ENCODE measurements at places on chromosomes 7 and 10.

DNA sequence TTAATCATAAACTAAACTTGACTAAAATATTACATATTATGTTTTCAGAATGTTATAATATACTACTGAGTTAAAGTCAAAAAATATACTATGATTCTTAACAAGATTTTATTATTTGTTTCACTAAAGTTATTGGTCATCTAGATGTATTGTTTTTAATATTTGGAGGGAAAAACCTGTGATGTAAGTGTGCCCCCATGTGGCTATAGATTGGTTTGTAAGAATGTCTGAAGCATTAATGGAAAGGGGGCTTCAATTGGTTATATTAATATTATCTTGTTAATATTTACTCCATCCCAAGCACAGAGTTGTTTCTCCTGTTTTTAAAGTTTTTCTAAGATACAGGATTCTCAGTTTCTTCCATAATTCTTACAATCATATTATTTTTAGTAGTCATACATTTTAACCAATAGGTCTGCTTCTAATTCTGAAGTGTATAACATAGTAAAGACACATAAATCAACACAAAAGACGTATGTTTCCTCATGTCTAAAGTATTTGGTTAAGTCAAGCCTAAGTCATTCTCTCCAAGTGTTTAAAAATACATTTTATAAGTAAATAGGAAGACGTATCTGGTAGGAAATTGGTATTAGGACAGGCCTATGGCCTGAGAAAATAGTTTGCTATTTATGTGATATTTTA lies 58.0 kb downstream of the GNAT3 start:
- DNase-seq = no peak

GRCh38 chr7:44431091-44431608 lies 59.3 kb downstream of the NUDCD3 start:
- no peak for DNase-seq

GRCh38 chr10:122856902-122857301 lies 11.2 kb upstream of the CUZD1 start:
- DNase-seq = no peak

GRCh38 chr7:3078514-3078913 lies 34.8 kb upstream of the CARD11 start:
- DNase-seq = no peak

GRCh38 chr10:31977440-31978155 lies 49.0 kb upstream of the ARHGAP12 start:
- DNase-seq = no peak

DNA sequence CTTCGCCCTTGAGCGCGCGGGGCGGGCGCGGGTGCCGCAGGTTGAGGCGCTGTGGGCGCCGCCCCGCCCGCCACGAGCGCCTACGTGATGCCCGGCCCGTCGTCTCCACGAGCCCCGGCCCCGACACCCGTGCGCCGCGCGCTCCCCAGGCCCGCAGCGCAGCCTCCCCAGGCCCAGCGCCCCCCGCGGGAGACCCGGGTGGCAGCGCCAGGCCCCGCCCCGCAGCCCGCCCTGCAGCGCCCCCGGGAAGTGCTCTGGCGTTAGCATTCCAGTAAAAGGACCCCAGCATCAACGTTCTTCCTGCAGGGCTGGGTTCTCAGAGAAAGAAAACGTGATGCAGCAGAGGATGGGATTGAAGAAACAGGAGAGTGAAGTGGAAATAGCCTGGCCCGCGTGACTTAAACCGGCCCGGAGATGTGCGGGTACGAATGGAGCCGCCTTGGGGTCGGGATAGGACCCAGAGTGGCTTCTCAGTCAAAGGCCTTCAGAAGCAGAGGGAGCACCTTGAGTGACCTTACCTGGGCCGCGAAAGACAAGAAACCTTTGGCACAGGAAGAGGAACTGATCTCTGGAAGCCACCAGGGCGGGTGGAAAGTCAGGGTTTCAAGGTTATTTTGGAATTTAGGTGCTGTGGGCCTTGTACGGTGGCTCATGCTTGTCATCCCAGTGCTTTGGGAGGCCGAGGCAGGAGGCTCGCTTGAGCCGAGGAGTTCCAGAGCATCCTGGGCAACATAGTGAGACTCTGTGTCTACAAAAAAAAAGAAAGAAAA lies 1.8 kb downstream of the PFKP start:
- DNase-seq = no peak

DNA sequence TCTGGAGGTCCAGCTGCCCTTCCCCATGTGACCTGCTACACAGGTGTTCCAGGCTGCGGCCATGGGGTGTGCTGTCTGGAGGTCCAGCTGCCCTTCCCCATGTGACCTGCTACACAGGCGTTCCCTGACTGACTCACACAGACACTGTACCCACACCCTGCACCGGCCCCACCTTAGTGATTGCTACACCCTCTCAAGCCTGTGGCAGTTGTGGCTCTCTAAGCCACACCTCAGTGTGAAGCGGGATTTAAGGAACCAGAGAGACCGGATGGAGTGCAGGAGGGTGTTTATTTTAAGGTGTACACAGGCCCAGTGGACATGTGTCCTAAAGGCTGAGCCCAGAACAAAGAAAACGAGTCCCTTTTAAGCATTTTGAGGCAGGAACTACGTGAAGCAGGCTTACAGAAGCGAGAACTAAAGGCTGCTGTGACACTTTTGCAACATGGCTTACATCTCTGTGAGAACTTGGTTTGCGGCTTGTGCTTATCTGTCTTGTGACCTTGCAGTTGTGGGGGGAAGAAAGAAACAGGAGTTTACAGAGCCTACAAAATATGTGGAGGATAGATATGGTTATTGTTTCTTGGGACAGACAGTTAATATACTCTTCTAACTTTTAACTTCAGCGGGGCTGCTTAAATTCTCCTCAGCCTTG lies 326.4 kb downstream of the PAXIP1 start:
- DNase-seq = no peak

- DNase-seq = no peak
Measured at GRCh38 chr7:4437916-4438315, 244.2 kb upstream of the FOXK1 start.

- DNase-seq = no peak
Measured at GRCh38 chr10:103431902-103432301, 20.3 kb downstream of the CALHM2 start.

DNA sequence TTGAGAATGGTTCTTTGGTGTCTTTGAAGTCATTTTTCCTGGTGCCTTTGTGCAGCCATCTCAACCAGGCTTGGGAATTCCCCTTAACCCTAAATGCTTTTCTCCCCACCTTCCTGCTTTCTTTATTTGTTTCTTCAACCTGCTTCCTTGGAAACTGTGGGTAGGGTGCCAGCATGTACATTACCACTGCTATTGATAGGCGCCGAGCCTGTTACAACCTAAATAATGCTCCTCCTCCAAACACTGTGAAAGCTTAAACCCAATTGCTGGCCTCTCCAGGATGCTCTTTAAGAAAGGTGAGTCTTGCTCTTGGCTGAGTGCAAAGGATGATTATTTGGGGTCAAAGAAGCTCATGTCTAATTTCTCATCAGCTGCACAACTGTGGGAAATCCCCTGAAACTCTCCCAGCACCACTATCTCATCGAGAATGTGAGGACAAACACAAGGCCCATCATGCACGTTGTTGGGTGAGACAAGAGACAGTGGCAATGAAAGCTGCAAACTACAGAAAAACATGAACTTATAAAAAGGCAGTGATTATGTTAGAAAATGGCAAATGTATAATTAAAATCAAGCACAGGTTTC lies 285.5 kb upstream of the IGFBP3 start:
- no peak for DNase-seq

DNA sequence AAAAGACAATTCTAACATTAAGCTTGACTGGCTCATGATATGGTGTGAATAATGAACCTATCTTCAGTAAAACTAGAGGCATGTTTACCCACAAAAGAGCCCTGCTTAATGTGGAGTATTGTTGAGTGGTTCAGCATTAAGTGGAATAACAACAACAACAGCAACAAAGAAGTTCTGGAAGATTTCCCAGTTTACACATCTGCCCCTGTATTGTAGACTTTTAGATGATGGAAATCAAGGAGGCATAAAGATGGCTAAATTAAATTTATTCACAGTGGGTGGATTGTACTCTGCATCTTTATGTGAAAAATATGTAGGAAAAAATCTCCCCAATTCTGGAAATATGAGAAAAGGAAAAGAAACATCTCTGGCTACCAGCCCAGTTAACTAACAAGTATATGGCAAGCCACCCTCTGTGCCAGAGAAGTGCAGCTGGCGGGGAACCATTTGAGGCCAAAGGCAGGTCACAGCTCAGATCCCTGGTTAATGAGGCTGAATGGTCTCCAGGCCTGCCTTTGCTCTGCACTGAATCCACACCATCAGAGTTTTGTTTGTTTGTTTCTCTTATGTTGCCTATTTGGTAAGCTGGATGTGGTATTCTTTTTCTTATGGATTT lies 186.0 kb downstream of the SEMA3D start:
- no peak for DNase-seq

GRCh38 chr7:118580743-118581382 lies 356.4 kb downstream of the ANKRD7 start:
- DNase-seq = no peak

- DNase-seq = no peak
Measured at GRCh38 chr7:20532890-20533289, 82.6 kb upstream of the ABCB5 start.

DNA sequence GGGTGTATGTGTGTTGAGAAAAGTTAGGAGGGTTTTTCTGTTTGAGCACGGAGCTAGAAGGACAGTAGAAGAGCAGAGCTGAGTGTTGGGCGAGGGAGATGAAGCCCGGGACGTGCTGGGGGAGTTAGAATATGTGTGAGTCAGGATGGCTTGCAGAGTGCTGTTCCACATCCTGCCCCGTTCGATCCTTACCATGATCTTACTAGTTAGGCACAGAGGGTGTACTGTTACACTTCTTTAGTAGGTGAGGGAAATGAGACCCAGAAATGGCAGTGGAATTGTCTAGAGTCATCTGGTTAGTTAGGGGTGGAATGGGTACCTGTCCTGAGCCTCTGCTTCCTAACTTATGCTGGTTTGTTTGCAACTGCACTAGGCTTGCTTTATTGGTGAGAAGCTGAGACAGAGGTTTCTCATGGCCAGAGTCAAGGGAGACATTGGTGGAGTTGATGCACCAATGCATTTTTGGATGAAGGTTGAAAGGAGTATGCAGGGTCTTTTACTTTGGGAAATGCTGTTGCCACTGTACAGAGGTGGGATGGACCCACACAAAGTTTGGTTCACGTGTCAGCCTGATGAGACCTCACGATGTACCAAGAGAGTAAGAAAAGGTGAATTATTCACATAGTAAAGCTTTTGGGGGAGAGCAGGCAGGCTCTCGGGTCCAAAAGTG lies 42.4 kb downstream of the CCNY start:
- no peak for DNase-seq

DNA sequence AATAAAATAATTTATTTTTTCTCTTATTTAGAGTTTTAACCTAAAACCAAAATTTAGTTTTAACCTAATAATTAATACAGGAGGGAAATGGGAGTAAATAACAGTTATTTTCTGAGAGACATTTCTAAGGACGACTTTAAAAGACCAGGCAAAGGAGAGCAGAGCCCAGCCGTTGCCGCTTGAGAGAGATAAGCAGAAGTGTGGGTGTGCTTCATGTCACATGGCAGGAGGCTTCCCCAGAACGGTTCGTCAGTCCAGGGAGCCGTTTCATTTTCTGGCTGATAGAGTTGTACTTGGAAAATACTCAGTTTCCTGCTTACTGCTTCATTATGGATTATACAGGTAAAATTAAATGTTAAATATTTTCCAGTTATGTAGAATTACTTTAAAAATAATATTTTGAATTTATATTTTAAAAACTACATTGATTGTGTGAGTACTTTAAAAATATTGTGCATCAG lies 61.4 kb downstream of the ST7 start:
- no peak for DNase-seq

- no peak for DNase-seq
Measured at GRCh38 chr7:91064052-91064451, 200.2 kb upstream of the FZD1 start.

DNA sequence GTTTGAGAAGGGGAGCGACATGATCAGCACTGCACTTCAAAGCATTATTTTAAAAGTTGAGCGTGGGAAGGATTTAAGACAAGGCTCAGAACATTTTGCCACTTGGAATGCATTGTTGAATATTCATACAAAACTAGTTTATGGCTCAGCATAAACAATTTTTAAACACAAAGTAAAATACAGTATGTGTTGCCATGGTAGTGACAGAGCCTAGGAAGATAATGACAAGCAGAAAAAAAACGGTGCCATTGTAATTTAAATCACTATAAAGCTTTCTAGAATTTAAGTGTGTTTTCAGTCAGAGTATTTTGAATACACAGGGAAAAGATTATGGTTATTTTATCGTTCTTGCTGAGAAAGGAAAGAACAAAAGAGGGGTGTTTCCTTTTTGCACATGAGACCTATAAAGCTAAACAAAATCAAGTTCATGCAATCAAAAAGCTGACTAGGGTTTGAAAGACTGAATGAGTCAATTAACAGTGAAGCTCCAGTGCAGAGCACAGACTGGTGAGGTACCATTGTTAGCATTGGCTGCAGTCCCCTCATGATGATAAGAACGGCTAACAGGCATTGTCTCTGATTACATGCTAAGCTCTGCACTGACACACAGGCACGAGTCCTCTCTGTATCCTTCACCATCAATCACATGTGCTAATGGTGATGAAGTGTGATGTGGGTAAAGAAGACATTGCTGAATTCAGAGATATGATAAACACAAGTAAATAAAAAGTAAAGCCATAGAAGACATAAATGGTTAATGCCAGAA lies 181.9 kb upstream of the VSTM2A start:
- DNase-seq = no peak

DNA sequence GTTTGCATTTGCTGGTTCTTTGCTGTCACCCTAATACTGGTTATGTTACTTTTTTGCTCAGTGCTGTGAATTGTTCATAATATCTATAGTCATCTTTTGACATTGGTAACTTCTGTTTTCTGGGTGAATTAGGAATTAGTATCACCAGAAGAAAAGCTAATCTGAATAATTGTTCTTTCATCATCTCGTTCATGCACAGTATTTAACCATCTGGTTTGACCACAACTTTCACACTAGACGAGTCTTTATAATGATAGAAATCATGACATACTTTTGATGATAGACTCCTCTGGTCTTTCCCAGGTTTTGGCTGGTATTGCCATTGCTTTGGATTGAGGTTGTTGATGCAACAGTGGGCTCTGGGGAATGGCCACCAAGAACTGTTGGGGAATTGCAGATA lies 25.1 kb downstream of the SGPL1 start:
- no peak for DNase-seq

All from chondrocyte (in vitro differentiated cells).